ENCODE measurements at places on chromosomes 7 and 10.

GRCh38 chr10:79140855-79141254 is 72.1 kb downstream of the ZMIZ1 start:
- no peak for DNase-seq

DNA sequence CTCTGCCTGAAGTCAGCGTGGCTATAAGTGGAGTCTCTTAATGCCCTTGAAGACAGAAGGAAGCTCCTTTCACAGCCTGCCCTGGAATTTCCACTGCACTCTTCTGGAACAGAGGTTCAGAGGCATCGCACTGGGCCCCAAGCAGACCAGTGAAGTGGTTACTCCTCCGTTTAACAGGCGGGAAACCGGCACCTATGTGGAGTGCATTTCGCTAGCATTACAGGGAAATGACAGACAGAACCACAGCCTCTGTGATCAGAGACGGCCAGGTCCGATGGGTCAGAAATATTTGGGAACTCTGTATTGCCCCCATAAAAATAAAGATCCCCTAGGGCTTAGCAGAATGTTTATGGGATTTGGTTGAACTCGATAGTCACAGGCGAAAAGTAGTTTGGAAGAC is 406.9 kb upstream of the PRKCQ start:
- DNase-seq: no peak

DNA sequence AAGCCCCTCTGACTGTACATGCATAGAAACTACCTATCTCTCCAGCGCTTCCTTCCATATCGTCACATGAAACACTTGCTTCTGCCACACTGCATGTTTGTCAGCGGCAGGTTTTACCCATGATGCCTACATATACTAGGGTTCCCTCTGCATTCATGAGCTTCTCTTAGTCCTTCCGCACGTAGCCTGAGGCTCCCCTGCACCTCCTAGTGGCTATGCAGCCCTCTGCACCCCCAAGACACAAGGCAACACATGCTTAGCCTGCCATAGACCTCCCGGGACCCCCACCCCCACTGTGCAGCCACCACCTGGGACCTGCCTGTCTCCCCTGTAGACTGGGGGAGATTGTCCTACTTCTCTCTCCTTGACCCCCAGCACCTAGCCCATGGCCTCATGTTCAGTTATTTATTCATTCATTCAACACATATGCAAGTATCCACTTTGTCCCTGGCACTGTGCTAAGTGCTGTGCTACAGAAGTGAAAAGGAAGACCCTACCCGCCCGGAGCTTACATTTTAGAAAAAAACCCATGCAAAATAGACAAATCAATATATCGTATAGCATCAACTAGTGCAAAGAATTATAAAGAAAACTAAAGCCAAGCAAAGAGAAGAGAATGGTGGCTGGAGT is 23.5 kb downstream of the TMEM273 start:
- DNase-seq: no peak

DNA sequence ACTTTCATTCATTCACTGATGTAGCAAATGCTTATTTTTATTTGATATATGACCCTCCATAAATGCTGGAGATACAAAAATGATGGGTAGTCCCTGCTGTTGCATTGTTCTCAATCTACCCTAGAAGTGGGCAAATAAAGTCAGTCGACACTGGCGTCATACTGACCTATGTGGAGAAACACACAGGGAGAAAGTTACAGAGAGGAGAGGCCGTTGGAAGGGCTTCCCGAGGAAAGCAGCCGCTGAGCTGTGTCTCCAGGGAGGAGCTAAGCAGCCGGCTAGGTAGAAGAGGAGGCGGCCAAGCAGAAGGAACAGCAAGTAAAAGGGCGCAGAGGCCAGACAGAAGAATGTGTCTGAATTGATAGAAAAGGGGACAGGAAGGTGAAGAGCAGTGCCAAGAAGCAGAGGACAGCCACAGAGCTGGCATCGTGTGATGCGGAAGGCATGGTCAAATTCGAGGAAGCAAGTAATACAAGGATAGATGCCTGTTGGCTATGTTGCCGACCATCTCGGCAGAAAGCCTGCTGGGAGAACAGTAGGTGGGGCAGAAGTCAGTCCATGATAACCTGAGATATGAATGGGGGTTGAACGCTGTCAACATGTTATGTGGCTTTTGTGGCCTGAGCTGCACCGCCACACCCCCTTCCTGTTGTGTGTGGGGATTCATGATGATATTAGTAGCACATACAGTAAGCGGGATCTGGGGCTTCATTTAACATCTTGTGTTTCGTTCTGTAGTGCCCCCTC is 25.9 kb downstream of the ST8SIA6 start:
- DNase-seq: peak; percentile 52

DNA sequence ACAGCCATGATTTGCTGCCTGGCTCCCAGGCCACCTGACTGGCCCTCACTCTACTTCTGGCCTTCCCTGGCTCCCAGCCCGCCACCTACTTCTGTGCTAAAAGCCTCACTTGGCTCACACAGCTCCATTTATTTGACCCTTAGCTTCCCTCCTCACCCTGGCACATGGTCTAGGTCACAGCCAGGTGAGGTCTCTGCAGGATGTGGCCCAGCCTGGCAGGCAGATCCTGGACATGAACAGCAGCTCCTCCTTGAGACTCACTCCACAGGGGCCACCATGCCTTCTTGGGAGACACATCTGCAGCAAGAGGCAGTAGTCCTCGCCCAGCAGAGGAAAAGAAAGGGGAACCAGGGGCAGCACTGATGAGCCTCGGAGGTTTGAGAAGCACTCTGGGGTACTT is 64.6 kb downstream of the GRID1 start:
- no peak for DNase-seq

DNA sequence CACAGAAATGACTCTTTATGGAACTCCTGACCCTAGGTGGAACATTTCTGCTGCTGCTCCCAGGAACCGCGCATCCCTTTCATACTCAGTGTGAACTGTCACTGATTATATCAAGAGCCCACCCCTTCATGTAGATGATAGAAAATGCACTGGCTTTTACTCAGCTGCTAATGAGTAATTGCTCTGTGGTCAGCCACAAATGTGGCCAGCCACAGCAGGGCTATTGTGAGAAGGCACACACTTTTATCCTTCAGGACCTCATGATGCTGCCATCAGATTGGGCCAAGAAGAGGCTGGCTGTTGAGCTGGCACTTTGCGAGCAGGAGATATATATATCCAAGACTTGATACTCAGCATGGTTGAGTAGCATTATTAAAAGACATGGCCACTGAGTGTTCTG is 124.7 kb downstream of the CFAP58 start:
- DNase-seq: no peak

- no peak for DNase-seq
These were observed 484.8 kb upstream of the DPP6 start for GRCh38 chr7:153567426-153567825.

DNA sequence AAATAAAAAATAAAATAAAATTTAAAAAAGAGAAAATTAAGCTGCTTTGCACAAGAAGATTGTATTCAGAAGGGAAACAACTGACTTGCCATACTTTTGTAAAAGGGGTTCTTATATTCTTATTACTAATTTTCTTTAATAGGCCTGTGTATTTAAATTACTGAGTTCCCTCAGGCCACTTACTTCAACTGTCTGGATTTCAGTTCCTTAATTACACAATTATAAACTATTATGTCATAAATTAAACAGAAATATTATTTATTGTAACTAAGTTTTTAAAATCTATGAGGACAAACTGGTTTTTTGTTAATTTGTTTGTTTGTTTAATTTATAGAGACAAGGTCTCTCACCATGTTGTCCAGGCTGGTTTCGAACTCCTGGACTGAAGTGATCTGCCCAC is 22.4 kb upstream of the MICU1 start:
- DNase-seq: no peak

- no peak for DNase-seq
These were observed 119.3 kb downstream of the SRPK2 start for GRCh38 chr7:105269397-105269796.

- no peak for DNase-seq
These were observed 146.0 kb downstream of the PLXNA4 start for GRCh38 chr7:132430041-132430855.

DNA sequence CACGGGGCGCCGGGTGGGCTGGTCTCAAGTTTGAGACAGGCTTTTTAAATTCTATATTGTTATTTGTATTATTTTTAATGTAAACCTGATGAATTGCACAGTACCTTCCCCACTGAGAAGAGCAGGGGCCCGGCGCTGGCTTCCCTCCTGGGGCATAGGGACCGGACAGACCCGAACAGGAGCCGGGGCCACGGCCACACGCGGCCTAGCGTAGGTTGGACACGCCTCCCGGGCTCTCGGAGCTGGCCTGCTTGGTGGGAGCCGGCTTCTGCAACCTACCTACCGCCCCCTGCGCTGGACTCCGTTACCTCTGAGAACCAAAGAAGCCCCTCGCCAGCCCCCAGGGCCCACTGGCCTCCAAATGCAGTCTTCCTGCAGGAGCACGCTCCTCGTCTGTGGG is 19.8 kb upstream of the LANCL2 start:
- no peak for DNase-seq

- no peak for DNase-seq
These were observed 12.9 kb upstream of the DENND2A start for GRCh38 chr7:140653319-140654108.

- DNase-seq: no peak
These were observed 177.2 kb downstream of the TAX1BP1 start for GRCh38 chr7:27917119-27917518.

GRCh38 chr7:52498366-52498765 is 537.1 kb upstream of the POM121L12 start:
- DNase-seq: no peak

DNA sequence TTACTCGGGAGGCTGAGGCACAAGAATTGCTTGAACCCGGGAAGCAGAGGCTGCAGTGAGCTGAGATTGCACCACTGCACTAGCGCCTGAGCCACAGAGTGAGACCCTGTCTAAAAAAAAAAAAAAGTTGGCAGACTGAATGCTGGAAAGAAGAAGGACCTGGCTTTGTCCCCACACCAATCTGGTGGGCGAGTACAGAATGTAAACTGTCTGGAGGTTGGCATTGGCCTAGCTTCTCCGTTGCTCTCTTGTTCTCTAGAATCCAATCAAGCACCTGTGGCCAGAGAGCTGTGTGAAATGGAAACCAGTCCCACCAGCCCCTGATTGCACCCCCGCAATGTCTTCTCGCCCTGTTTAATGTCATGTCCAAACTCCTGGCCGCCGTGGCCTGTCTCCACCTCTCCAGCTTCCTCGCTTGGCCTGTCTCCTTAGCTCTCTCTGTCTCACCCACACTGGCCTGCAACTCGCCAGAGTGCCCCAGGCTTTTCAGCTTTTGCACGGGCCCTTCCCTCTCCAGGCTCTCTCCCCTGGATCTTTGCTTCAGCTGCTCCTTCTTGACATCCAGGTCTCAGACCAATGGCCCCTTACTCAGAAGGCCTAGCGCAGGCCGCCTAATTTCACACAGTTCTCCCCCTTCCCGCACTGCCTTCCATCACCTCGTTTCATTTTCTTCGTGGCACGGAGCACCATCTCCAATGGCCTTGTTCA is 670 bp upstream of the AGK start:
- no peak for DNase-seq

Data from stimulated activated CD8-positive, alpha-beta memory T cell treated with anti-CD3 and anti-CD28 coated beads, Interleukin-4, amount 100 ng/mL, for 4 hours (primary cell).